Testis (tissue), 5 donors: ENCODE measurements at places on chromosomes 2 and 18. TPM values are rescaled to one million over a fixed set of nuclear protein-coding genes. Genes with fewer than 3 reads are reported as not detected.

- H3K36me3 ChIP-seq: no peaks in the 10 kb centered on the region
- H3K4me3 ChIP-seq: no peak overlapping the region
- peak; percentile 71 for DNase-seq
- H3K27ac ChIP-seq: peak overlapping the region; percentile 86
Measured at GRCh38 chr2:54634564-54635511, 88.6 kb upstream of the EML6 start.

GRCh38 chr2:7377916-7378569 lies 460.8 kb downstream of the RNF144A start:
- H3K27ac ChIP-seq: no peak overlapping the region
- DNase-seq: peak; percentile 25
- no peaks in the 10 kb centered on the region for H3K36me3 ChIP-seq

DNA sequence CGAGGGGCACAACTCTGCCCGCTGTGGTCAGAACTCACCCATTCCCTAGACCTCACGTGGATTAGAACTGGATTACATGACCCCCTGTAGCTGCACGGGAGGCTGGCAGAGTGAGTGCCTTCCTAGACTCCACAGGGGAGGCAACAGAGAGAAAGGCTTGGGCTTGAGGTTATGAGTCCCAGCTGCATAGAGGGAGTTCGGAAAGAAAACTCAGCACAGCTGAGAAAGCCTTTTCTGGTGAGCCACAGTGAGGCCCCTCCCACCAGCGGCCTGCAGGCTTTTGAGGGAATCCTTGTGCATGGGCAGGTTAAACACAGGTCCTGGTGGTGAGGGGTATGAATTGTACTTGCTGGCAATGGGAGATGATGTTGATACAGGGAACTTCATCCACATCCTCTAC lies 217.3 kb downstream of the FHOD3 start:
- H3K4me1 ChIP-seq: peaks cover 6% of the 10 kb centered on the region
- no peak for DNase-seq
- no peaks in the 10 kb centered on the region for H3K36me3 ChIP-seq
- H3K27me3 ChIP-seq: no peaks in the 10 kb centered on the region
- no peak overlapping the region for H3K27ac ChIP-seq

Gene DTNA
- total RNA-seq: 69.1 TPM

Gene ACVR2A
- total RNA-seq: 38.3 TPM

Gene POTEC
- total RNA-seq: 31.5 TPM

Gene CKAP2L
- 11.0 TPM for total RNA-seq

DNA sequence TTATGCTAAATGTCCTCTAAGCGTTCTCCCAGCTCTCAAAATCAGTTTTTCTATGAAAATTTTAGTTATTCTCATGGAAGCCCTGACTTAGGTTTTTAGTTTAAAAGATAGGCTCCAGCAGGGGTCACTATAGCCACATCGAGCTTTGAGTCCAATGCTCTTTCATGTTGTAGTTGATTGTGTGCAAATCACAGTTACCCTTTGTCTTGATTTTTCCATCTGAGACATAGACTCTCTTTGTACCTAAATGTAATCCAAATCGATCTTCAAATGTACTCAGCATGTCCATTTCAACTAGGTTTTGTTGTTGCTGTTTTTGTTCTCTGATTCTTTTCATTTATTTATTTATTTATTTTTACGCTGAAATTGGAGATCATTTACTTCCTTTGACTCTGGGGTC lies 26.4 kb upstream of the MSTN start:
- H3K27me3 ChIP-seq: no peaks in the 10 kb centered on the region
- H3K4me1 ChIP-seq: no peaks in the 10 kb centered on the region
- no peaks in the 10 kb centered on the region for H3K36me3 ChIP-seq

DNA sequence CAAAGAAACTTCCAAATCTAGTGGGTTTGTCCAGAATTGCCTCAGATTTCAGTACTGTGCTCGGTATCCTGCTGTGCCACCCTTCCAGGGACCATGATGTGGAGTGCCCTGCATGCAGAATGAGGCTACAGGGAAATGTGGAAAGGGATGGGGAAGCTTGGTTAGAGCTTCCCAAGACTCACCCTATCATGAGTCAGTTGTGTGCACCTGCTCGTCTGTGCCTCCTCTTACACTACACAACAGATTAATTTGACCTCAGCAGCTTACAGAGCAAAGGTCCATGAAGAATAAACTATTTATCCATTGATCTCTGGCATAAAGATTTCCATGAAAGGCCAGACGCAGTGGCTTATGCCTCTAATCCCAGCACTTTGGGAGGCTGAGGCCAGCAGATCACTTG lies 21.3 kb upstream of the NCK2 start:
- H3K27ac ChIP-seq: no peak overlapping the region
- DNase-seq: no peak
- H3K4me1 ChIP-seq: no peaks in the 10 kb centered on the region
- no peaks in the 10 kb centered on the region for H3K36me3 ChIP-seq
- H3K27me3 ChIP-seq: no peaks in the 10 kb centered on the region
- H3K4me3 ChIP-seq: no peak overlapping the region

Gene PLA2R1
- 5.3 TPM for total RNA-seq

Gene PARD6G
- 5.3 TPM for total RNA-seq

GRCh38 chr2:65172994-65173790 lies 43.3 kb upstream of the RAB1A start:
- no peaks in the 10 kb centered on the region for H3K36me3 ChIP-seq
- H3K27ac ChIP-seq: no peak overlapping the region
- no peak for DNase-seq

Gene RUFY4
- 0.37 TPM for total RNA-seq

Gene PIEZO2
- 3.0 TPM for total RNA-seq
